CD4-positive, alpha-beta T cell treated with Interleukin-17A for 1 hour (primary cell): ENCODE measurements at places on chromosomes 5 and 9.

GRCh38 chr5:164097749-164098148 is 592.3 kb downstream of the MAT2B start:
- no peak for DNase-seq

GRCh38 chr5:111998871-111999270 is 241.9 kb upstream of the NREP start:
- no peak for DNase-seq

DNA sequence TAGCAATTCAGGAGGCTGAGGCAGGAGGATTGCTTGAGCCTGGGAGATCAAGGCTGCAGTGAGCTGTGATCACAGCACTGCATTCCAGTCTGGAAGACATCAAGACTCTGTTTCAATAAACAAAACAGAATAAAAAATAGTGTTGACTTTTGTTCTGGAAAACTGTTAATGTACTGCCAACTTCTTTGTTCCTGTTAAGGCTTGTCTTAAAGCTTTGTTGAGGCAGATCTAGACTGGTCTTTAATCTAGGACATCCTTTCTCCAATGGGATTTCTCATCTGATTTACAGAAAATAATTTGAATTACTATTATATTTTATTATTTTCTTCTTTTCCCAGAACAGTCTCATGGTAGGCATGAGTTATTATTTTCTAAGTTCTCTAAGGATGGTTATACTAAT is 26.0 kb downstream of the BDP1 start:
- no peak for DNase-seq

- DNase-seq = no peak
Observed at GRCh38 chr9:90880669-90881068, 79.0 kb downstream of the SYK start.

DNA sequence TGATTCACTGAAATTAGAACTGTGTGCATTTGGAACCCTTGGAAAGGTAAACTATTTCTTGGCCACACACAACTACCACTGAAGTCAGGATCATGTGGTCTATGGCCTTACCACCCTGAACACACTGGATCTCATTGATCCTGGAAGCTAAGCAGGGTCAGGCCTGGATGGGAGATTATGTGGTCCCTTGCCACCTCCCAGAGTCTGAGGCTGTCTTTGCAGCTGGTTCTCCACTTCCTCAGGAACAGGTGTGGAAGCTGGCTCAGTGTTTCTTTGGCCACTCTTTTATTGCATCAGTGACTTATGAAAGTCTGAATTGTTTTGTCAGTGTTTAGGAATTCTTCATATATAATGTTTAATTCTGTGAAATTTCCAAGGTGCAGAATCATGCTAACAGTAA is 89.2 kb downstream of the TEK start:
- no peak for DNase-seq

DNA sequence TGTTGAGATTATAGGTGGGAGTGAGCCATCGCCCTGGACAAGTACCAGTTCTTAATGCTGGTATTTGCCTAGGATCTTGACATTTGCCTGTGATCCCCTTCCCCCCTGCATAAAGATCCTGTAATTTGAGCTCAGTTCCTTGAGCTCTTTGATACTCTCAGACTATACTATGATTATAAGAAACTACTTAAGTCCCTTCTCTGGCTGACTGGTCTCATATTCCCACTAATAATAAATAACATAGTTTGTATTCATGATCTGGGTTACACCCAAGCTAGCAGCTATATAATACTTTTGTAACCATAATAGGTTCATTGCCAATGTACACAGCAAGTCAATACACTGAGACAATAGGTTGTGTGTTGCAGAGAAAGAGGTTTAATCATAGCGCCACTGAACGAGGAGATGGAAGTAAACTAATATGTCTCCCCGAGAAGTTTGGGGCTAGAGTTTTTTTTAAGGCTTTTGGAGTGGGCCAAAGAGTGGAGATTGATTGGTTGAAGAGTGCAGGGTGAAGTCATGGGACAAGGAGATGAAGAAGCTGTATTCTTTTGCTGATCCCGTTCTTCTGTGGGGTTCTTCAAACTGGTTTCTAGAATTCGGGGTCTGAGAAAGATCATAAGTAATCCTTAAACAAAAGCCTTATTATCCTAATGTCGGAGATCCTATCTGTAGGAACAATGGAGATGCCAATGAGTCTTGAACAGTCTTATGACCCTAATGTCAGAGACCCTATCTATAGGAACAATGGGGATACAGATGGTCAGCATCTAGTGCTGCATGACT is 20.7 kb upstream of the SHOC1 start:
- no peak for DNase-seq

DNA sequence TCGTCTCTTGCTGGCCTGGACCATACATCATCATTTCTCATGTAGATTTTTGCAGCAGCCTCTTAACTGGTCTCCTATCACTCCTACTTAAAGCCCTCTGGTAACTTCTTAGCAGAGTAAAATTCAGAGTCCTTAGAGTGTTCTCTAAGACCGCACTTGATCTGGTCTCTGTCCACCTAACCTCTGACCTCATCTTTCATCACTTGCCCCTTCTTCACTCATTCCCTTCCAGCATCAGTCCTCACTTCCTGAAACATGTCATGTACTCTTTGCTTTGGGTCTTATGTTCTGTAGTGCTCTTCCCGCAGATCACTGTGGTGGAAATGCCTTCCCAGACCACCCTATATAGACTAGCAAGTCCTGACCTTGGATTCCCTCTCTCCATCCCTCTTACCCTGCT is 9.8 kb downstream of the LARP1 start:
- DNase-seq = no peak
